ENCODE measurements at places on chromosomes 7 and 10.

DNA sequence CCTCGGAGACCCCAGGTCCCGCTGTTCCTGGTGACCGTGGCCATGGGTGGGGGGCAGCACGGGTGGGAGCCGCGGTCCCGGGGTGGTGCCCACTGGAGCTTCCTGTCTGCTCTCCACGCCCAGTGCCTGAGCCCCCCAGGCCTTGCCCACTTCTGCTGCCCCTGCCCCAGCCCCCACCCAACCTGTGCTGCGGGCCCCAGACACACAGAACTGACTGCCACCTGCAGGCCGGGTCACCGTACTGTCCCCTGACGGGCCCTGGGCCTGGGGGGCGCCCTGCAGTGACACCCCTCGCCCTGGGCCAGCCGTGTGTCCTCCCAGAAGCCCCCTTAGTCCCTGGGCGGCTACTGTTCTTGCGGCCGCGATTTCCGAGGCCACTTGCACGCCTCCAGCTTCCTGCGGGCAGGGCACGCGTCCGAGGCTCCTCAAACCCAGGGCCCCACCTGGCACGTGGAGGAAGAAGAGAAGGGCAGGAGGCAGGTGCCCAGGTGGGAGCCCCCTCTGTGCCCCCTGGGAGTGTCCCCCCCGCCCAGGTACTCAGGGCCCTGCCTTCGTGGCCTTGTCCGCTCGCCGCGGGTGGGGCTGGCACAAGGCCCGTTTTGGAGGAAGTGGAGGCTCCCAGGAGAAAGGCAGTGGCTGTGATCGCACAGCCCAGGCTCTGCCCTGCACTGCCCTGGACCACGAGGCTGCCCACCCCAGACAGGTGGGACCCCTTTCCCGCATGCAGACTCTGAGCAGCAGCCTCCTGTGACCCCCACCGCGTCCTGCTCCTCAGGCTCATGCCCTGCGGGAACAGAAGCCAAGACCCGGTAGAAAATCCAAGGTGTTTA lies 10.4 kb downstream of the TMEM184A start:
- no peak for DNase-seq

GRCh38 chr7:100185726-100186125 lies 8.0 kb downstream of the STAG3 start:
- no peak for DNase-seq

GRCh38 chr10:58667658-58668310 lies 155.1 kb downstream of the BICC1 start:
- no peak for DNase-seq

DNA sequence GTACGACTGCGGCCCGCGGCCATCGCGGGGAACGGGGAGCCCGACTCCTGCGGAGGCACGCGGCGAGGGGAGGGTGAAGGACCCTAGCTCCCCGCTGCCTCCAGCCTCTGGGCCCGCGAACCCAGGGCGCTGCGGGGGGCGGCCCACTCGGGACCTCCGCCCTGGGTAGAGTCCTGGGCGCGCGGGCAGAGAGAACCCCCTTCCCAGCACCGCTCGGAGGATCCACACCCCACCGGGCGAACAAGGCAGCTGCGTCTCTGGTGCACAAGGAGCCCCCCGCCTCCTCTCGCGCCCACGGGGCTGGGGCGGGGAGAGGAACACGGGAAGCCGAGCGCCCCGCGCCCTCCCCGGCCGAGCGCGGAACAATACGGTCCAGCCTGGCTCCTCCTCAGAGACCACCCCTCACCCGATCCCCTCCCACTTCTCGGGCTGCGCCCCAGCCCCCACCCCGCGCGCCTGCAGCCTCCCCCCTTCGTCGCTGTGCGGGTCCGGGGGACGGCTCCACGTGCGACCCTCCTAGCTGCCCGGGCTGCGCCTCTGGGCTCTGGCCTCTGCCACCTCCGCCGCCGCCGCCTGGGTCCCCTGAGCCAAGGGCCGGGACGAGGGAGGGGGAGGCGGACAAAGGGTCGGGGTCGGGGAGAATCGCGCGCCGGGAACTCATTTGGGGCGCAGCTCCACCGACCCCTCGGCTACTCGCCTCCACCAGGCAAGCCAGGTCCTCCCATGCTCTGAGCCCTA lies at the start of gene WDR86:
Gene WDR86 (minus strand): TSS at position 372 of the 738 bp plus-strand sequence. CDS start 449 bp downstream, outside the sequence.
- no peak for DNase-seq

DNA sequence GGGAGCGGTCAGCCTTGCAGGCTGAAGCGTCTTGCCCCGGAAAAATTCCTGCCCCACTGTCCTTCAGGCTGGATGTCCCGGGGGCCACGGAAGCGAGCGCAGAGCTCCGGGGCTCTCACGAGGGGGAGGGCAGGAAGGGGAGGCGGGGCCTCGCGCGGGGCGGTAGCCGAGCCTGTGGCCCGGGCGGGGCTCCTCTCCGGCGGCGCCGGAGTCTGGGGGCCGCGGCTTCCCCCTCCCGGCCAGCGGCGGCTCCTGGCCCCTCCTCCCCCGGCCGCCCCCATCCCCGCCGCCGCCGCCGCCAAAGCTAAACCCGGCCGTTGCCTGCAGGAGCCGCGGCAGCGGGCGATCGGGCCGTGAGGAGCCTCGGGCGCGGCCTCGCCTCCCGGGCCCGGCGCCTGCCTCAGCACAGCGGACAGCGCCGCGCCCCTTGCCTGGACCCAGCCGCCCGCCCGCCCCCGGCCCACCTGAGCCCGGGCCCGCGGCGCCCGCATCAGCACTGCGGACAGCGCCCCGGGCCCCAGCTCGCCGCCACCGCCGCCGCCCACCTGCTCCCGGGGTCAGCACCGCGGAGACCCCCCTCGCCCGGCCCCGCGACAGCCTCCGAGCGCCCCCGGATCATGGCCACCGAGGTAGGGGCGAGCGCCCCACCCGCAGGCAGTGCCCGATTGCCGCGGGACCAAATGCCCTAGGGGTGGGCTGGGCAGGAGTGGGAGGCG lies at the start of gene GOLGA7B:
Gene GOLGA7B (plus strand): TSS at position 157 of the 716 bp plus-strand sequence. CDS start 461 bp downstream, at position 618.
- peak; percentile 36 for DNase-seq

DNA sequence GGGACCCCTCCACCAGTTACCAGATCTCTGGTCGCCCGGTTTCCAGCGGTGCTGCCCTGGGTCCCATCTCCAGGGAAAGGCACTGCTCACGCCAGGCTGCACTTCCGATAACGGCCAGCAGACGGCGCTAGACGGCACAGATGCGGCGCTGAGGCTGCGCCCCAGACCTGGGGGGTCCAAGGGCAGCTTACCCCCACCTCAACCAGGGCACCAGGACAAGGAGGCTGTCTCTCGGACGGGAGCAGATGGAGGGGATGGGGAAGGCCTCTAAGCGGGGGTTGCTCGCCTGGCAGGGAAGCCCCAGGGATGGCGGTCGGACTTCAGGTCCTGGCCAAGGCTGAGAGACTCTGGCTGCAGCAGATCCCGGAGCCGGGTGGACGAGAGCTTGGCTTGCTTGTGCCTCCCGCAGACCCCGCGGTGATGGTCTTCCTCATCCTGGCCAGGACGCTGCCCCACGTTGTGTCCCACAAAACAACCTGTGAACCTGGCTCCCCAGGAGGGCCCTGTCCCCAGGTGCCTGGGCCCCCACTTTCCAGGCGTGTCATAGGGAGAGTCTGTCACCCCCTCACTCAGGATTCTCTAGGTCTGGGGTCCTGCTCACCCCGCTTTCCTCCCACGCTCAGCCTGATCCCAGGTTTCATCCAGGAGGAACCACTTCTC lies 23.9 kb upstream of the ZNF716 start:
- no peak for DNase-seq

GRCh38 chr10:34985823-34986222 lies 104.3 kb downstream of the CUL2 start:
- DNase-seq: no peak

DNA sequence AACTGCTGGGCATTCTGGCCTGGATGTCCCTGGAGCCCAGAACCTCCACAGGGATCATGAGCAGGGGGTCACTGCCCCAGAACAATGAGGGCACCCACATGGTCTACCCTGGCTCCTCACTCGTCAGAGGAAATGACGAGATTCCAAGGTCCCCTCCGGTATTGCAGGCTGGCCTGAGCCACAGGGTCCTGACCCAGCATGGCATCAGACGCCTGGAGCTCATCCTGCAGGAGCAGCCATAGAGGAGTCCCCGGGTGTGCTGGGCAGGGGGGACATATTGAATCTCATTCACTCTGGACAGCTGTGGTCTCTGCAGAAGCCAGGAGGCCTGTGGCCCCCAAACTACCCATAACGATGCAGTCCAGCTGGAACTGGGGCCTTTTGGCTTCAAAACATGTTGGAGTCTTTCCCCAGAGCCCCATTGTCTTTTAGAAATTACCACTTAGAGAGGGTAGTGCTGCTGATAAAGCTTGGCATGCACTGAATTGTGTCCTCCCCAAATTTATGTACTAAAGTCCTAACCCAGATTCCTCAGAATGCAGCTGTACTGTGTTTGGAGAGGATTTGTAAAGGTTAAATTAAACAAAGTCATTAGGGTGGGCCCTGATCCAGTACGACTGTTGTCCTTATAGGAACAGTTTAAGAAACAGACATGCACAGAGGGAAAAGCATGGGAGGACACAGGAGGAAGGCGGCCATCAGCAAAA lies 27.7 kb downstream of the ANXA8 start:
- DNase-seq: no peak

- no peak for DNase-seq
Measured at GRCh38 chr7:27143023-27143949, at the start of gene HOXA5. Gene HOXA5, minus strand, starts transcription at chr7:27143681. Its CDS starts 74 bp downstream, at chr7:27143607.

GRCh38 chr7:43141091-43141490 lies 28.6 kb downstream of the HECW1 start:
- no peak for DNase-seq
